ENCODE measurements at places on chromosomes 12 and 14. TPM values are rescaled to one million over a fixed set of nuclear protein-coding genes. Genes with fewer than 3 reads are reported as not detected.

Gene TMEM52B
- total RNA-seq, result not detected

Gene BBS10
- 12.9 TPM for total RNA-seq

Gene SP1
- 92.6 TPM for total RNA-seq

Gene TTC9
- total RNA-seq, result 9.0 TPM

Gene ZDHHC17
- 69.2 TPM for total RNA-seq

Gene SLC48A1
- 16.2 TPM for total RNA-seq

Gene OR6C2
- not detected for total RNA-seq

Gene TAS2R13
- total RNA-seq, result 3.4 TPM
